GM12878 (cell line): ENCODE measurements at places on chromosomes 5 and 9. TPM values are rescaled to one million over a fixed set of nuclear protein-coding genes. Genes with fewer than 3 reads are reported as not detected.
A peak's percentile ranks its signal among the peaks of the same experiment; 100 is the strongest.

The CTNND2 gene
- total RNA-seq: 0.13 TPM in 1 of 2 replicates, not detected in the other

The N4BP3 gene
- total RNA-seq: 11.4 and 13.0 TPM in 2 replicates

The PCDHA5 gene
- not detected in 2 replicates for total RNA-seq

The TEK gene
- 0.08 TPM in 1 of 2 replicates, not detected in the other for total RNA-seq

The HTR4 gene
- not detected in 2 replicates for total RNA-seq

The PDE6A gene
- not detected in 2 replicates for total RNA-seq

The ADAMTS19 gene
- total RNA-seq: not detected in 2 replicates

The ANAPC2 gene
- total RNA-seq: 62.2 and 65.2 TPM in 2 replicates

The FAM153A gene
- total RNA-seq: 0.18 and 0.37 TPM in 2 replicates

DNA sequence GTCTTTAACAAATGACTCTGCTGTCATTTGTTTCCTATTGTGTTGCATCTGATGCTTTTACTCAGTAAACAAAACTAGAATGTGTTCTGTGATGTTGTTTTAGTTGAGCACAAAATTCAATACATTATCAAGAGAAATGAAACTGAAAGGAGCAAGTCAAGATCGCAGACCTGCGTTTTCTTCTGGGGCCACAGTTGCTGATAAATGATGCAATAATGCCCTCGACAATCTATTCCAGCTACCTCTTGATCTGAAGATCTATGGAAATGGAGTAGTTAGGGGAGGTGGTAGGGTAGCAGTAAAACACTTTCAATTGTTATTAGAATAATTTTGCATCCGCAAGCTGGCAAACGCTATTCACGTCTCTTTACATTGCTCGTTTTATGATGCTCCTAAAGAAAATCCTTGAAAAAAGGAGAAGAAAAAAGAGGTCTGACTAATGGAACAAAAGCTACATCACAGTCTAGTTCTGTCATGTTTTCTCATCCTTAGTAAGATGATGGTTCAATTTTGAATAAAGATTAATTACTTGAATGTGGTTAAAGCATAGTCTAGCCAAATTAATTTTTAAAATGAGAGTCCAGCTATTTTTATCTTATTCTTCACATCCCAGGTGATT is 1.6 kb downstream of the ZNF366 start:
- DNase-seq: no peak

DNA sequence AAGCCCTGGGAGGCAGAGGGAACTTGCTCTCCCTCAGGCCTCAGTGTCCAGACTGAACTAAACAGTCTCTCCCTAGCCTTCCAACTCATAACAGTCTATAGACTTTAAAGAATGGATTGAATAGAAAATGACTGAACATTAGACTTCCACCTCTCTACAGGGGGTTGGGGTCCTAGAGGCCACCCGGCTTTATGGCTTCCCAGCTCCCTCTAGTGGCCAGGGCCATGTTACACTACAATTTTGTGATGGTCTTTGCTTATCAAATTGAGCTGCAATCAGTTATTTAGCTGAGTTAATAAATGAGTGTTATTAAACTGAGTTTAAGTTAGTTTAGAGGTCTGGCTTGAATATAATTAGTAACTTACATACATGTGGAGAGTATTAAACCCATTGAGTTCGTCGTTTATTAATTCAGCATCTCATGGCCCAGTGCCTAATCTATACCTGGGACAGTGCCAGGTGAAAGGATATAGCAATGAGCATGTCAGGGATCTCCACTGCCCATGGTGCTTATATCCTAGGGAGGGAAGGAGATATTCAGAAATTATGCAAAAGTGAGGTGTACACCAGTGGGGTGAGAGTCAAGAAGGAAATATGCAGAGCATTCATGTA is 105.2 kb downstream of the SH3TC2 start:
- DNase-seq: no peak

DNA sequence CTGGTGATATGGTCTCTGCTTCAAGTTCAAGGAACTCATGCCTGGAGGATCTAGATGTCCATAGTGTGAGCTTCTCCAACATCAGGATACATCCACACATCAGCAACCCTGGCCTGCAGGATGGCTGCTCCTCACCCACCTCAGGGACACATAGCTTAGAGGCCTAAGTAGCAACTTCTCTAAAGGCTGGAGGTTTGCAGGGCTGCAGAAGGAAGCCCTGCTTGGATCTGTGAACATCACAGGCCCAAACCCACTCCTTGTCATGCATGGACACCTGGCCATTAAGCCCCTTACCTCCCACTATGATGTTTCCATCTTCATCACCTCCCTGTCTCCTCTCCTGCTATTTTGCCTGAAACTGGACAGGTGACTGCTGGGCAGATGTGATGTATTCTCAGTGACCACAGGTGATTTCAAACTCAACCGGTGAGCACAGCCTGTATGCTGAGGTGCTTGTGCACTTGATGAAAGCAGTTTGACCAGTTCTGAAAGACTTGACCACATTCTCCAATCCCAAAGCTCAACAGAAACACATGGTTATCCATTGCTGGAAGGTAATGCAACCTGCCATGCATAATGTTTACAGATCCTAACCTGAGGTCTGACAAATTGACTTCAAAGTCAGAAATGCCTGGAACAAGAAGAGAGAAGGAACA is 205.2 kb downstream of the FSTL4 start:
- no peak for DNase-seq

- no peak for DNase-seq
Measured at GRCh38 chr5:152689250-152689711, 284.2 kb upstream of the NMUR2 start.

DNA sequence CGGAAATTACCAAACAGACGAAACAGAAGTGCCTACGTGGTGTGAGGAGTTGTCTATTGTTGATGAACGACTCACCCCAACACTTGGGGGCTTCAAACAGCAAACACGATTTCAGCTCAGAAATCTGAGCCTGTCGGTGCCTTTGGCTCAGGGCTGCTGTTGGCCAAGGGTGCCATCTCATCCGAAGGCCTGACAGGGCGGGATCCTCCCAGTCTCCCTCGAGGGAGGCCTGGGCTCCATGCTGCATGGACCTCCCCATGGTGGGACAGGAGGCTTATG is 1.3 kb downstream of the LRRC14B start:
- DNase-seq: no peak

GRCh38 chr5:73391441-73391881 is 57.1 kb downstream of the FOXD1 start:
- no peak for DNase-seq

GRCh38 chr9:7967093-7967827 is 167.7 kb upstream of the DMAC1 start:
- DNase-seq: no peak

DNA sequence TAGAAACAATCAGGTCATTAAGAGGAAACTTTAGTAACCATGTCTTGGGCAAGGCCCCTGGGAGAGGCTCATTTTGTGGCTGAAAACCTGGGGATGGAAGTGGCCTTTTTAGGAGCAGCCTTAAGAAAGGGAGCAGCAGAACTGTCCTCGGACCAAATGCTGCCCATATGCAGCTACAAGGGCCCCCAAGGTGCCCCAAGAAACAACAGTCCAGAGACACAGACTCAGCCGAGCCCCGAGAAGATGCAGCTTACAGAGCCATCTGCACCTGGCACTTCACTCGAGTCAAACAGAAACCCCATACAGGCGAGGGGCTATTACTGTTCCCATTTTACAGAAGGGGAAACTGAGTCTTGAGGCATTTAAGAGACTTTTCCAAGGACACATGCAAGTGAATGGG is 58.0 kb downstream of the COL23A1 start:
- no peak for DNase-seq

DNA sequence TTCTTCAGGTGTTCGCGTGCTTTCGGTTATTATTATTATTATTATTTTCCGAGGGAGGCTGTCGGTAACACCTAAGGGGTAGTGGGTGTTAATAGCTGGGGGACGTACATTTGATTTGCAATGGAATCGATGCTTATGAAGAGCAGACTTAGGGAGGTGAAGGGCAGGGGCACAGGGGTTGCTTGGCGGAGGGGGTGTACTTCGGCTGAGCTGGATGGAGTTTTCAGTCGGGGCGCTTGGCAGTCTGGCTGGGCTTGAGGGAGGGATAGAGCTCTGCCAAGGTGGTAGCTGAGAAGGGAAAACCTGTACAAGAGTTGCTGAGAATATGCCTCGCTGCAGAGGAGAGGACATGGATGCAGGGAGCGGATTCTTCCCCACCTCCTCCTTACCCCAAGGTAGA is 617 bp upstream of the PTPRD start:
- DNase-seq: no peak

DNA sequence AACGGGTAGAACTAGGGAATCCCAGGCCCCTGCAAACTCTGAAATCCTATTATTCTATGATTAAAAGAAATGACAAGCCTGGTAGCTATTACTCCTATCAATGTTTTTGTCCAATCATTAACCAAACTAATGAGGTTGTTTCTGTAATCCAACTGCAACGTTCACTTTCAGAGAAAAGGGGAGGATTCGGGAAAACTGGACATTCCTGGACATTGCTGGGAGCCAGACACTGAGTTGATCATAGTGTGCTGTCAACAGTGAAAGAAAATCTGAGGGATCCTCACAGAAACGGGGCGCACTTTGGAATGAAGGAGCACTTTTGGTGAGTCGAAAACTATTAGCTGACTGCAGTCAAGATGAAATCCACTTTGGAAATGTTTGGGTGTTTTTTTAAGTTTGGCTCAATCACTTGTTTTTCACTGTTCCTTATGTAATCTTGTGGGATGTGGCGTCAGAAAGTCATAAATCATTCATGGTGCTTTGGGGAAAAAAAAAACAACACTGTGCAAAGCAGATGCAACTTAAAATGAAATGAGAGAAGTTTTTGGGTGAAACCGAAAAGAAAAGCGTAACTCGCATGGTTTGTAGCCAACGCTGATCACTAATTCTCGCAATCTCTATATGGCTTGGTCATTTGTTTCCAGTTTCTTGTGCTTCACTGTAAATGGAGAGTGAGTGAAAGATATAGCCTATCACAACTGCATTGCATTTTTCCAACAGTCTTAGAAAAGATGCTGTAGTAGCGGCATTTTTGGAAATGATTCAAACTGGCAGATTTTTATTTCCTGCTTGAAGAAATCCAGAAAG is 51.2 kb upstream of the ADRA1B start:
- peak; percentile 9 for DNase-seq

- DNase-seq: no peak
Measured at GRCh38 chr5:173187054-173187743, 42.9 kb downstream of the BNIP1 start.

- no peak for DNase-seq
Measured at GRCh38 chr5:145976431-145977155, 40.2 kb downstream of the SH3RF2 start.

DNA sequence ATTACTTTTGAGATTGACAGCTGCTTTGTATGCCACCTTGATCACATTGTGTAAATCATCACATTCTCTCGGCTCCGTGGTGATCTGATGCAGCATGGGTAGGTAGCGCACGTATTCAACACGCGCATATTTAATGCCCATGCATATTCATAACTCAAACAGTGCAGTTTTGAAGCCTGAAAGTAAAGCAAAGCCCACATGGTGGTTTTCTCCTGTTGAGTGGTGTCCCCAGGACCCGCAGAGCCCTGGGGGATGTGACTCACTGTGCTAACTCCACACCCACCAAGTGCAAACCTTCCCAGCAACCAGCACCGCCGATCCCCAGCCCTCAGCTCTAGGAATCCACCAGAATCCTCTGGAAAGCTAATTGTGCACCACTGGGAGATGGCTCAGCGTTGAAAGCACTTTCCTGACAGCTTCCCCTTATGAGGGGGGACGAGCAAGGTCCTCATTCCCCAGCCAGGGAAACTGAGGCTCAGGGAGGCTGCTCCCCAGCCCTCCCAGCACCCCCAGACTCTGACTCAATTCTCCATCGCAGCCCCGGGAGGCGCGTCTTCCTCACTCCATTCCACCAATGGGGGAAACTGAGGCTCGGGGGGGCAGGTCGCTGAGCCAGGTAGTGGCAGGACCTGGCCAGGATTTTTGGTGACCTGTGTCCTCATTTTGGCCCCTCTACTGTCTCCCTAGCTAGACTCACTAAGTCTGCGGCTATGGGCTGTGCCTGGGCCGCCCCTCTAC is 46.4 kb downstream of the SARDH start:
- DNase-seq: no peak

- no peak for DNase-seq
Measured at GRCh38 chr5:159444441-159445082, 114.3 kb upstream of the IL12B start.

DNA sequence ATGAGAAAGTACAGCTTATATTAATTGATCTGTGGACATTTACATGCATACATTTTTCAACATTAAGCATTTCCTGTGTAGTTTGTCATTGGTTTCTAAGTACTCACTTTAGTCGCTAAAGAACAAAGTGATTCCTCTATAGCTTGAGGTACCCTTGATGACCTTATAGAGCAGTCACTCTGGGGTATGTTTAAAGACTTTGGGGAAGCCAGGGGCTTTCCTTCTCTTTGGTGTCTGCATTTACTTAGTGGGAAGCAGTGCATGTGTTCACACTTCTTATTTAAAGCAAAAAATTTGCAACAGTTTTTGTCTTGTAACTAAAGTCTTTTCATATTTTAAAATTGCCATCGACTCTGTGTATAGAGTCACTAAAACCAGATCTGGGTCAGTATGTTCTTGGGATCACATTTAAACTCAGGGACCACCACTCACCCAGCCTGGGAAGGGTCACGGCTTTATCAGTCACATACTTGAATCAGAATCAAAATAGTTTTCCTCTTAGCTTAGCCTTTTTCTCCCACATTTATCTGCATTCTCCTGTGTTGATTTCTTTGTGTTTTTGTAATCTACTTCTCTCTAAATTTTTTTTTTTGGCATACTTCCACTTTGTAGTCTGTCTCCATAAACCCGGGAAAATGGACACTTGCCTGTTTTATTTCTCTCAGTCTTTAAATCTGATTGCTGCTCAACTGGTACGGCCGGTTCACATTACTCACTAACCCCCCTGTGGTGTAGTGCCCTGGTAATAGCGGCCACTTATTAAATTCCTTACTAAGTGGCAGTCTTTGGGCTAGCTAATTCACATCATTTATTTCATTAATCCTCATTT is 143.9 kb upstream of the FBN2 start:
- DNase-seq: no peak

- DNase-seq: no peak
Measured at GRCh38 chr5:139124774-139125520, 73.2 kb downstream of the SIL1 start.

DNA sequence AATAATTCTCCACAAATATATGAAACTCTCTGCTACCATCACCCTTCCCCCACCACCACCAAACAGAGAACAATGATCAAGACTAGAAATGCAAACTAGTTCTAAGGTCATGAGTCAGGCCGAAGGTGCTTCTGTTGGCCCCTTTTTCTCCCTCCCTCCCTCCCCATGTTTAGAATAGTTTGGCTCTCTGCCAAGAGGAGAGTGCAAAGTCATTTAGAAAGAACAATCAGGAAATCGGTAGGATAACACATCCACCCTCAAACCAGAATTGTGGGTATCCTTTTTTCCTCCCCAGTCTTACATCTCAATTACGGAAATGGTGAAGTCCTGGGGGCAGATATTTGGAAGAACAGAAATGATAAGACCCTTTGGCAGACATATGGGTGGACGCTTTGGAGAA is 170.1 kb downstream of the SLF1 start:
- DNase-seq: no peak

DNA sequence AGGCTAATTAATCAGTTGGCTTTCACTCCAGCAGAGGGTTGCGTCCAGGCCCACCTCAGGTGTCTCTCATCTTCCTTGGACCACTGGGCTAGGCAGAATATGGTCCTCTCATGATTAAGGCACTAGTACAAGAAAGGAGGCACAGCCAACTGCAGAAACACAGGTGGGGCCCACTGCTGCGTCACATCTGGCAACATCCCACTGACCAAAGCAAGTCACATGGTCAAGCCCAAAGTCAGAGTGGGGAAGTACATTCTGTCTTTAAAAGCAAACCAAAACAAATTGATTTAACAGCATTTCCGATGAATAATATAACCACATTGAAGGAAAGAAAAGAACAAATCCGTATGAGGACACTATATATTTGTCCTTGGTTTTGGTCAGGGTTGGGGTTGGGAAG is 28.0 kb upstream of the UBTD2 start:
- DNase-seq: no peak
